ENCODE measurements at places on chromosomes 6 and 20.

DNA sequence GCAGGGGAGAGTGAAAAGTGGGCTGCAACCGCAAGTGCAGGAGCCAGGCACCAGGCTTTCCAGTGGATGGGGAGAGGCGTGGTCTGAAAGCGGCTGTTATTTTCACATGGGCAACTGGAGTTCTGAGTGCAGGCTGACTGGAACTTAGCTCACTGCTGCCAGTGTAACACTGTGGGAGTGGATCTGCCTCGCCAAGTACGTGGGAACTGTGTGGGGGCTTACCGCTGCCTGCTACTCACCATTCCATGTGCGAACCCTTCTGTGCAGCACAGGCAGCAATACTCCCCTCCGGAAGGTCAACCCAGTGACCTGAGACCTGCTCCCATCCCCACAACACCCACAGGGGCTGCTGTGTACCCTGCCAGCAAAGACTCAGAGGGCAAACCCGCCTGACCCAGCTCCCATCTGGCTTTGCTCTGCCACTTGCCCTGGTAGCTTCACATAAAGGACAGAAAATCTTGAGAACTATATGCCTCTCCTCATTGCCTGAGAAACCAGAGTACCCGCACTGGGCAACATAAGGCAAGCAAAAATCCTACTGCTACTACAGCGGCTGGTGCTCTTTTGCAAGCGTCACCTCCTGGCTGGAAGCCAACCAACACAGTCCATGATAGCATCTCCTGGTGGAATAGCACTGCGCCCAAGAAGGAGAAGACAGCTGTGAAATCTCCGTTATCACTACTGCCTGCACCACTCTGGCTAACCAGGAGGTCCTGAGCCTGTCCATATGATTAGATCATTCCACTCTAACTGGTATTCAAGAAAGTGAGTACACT, 54.4 kb upstream of the SIRPG start:
- DNase-seq: no peak

DNA sequence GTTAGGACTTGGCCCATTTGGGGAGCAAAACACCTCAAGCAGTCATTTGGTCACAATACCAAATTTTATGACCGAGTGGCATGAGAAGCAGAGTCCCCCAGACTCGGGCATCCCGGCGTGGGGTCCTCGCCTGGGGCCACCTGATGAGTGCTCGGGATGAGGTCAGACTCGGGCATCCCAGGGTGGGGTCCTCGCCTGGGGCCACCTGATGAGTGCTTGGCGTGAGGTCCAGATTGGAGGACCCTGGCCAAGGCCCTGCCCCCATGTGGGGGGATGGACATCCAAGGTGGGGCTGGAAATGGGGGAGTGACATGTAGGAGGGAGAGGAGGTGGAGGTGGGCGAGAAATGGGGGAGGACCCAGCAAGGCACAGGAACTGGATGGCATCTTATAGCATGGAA, 56.1 kb upstream of the CST7 start:
- DNase-seq: no peak

DNA sequence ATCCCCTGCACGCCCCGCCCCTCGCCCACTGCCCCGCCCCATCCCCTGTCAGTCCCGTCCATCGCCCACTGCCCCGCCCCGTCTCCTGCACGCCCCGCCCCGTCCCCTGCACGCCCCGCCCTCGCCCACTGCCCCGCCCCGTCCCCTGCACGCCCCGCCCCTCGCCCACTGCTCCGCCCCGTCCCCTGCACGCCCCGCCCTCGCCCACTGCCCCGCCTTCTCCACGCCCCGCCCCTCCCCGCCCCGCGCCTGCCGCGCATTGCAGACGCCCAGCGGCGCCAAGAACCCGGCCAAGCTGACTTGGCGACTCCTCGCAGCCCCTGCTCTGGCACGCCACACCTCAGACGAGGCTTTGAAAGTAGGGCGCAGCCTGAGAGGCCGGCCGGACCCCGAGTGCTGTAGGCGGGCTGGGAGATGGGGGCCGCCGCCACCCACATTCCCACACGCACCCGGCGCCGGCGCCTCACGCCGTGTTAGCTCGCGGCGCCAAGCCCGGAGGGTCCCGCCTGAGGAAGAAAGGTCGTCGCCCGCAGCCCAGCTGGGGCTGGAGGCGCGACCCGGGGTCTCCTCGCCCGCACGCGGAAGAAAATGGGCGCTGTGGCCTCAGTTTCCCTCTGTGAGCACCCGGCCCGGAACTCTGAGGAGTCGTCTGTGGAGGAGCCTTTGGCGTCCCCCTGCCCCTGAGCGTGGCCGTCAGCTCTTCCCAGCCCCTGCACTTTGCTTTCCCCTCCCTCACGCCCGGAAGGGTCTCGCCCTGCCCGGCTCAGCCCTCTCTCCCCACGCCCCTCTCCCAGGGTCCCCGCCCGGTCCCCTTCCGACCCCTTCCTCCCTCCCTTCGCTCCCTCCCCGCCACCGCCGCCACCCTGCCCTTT, at the start of gene RAD21L1:
Gene RAD21L1 (plus strand): TSS at position 262 of the 872 bp plus-strand sequence. CDS start 2,410 bp downstream, outside the sequence.
- peak; percentile 63 for DNase-seq

DNA sequence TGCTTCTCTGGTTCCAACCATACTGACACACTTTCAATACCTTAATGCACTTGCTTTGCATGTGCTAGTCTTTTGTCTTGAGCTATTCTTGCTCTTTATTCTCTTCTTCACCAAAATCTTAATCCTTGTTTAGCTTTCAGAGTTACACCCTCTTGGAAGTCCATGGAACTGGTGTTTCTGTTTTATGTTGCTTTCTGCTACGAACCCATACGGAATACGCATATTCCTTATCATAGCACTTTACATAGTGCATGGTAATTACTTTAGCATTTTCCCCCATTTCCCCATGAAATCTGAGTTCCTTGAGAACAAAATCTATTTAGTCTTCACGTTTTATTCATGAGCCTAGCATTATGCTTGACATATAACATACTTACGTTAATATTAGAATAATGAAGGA, 270.9 kb downstream of the NKAIN2 start:
- DNase-seq: no peak

DNA sequence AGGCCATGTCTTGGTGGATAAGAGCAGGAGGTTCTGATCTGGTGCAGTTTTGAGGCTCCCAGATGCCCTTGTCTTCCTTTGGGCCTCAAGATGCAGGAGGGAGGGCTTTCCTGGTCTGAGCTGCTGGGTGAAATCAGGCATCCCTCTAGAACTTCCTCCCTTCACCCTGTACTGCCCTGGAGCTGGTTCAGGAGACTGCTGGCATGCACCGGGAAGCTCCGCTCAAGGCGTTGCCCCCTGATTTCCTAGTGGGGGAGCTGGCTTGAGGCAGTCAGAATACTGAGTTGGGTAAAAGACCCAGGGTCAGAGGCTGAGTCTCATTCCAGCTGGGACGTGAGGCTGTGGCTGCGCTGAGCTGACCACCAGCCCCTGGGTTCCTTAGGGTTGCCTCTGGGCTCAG, 12.0 kb downstream of the PHACTR3 start:
- no peak for DNase-seq

GRCh38 chr20:29472606-29473005, 1784.9 kb upstream of the DEFB115 start:
- no peak for DNase-seq

Measured in activated CD8-positive, alpha-beta memory T cell treated with anti-CD3 and anti-CD28 coated beads for 1 hour (primary cell).